Endothelial cell of umbilical vein (primary cell): ENCODE measurements at places on chromosomes 5 and 9. TPM values are rescaled to one million over a fixed set of nuclear protein-coding genes. Genes with fewer than 3 reads are reported as not detected.

DNA sequence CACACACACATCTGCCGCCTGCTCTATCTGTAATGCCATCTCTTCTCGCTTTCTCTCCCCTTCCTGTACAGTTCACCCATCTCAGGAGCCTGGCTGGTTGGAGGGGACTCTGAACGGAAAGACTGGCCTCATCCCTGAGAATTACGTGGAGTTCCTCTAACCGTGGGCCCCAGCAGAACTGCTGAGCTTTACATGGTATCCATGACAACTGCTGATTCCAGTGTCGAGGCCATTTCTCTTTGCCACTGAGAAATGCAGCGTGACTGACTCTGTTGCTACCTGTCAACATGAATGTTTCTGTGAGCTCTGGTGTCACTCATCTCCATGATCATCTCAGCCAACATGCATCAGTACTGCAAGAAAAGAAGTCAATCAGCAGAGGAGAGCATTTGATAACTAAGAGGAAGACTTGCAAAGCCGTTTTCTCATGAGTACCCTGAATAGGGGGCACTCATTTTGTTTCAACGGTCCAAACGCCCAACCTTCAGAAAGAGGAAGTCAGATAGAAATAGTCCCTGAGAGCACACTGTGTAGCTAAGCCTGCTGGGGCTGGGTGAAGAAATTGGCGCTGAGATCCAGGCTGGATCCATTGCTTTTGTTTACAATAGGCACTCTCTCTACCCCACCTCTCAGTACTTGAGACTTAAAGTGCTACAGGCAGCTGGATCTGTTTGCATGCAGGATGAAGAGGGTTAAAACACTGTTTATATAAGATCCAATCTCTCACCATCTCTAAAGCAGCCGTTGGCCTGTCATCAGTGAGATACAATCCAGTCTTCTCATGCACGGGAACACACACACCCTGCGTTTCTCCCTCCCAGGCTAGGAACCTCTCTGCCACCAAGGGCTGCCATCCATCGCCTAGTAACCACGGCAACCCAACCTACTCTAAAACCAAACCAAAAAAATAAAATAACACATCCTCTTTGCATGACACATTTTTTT is 180.9 kb downstream of the NR3C1 start:
- no peak for DNase-seq
- no peaks in the 10 kb centered on the region for H3K27me3 ChIP-seq
- peaks cover 20% of the 10 kb centered on the region for H3K4me1 ChIP-seq
- no peaks in the 10 kb centered on the region for H3K36me3 ChIP-seq
- H3K4me3 ChIP-seq = no peak overlapping the region
- no peak overlapping the region for H3K27ac ChIP-seq

GRCh38 chr5:64147849-64148441 is 17.7 kb upstream of the RNF180 start:
- peaks cover 6% of the 10 kb centered on the region for H3K27me3 ChIP-seq
- no peaks in the 10 kb centered on the region for H3K36me3 ChIP-seq
- H3K4me1 ChIP-seq = peaks cover 6% of the 10 kb centered on the region
- no peak overlapping the region for H3K4me3 ChIP-seq
- peak; percentile 60 for DNase-seq
- no peak overlapping the region for H3K27ac ChIP-seq

DNA sequence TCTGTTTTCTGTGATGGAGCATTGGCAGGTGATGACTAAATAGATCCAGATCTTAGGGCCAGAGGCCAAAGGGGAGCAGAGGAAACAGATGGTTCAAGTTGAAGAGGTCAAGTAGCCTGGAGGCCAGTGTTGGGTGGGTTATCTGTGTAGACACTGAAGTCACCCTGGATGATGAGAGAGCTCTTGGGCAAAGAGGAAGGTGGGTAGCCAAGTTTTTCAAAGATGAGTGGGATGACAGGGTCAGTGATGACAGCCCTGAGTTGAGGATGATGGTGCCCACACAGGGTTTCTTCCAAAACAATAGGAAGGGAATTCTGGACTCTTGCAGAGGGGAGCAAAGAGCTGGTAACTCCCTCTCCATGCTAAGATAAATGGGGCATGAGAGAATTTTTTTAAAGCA is 76.6 kb downstream of the CD180 start:
- DNase-seq = no peak
- peaks cover 30% of the 10 kb centered on the region for H3K36me3 ChIP-seq
- no peaks in the 10 kb centered on the region for H3K27me3 ChIP-seq
- no peak overlapping the region for H3K4me3 ChIP-seq

- DNase-seq = no peak
- H3K27ac ChIP-seq = no peak overlapping the region
- H3K4me3 ChIP-seq = no peak overlapping the region
- peaks cover 45% of the 10 kb centered on the region for H3K36me3 ChIP-seq
- peaks cover under 1% of the 10 kb centered on the region for H3K4me1 ChIP-seq
- H3K27me3 ChIP-seq = no peaks in the 10 kb centered on the region
Observed at GRCh38 chr9:133341369-133342068, 5.5 kb upstream of the SURF6 start.

- no peaks in the 10 kb centered on the region for H3K27me3 ChIP-seq
- H3K4me1 ChIP-seq = no peaks in the 10 kb centered on the region
- no peaks in the 10 kb centered on the region for H3K36me3 ChIP-seq
- DNase-seq = peak; percentile 40
Observed at GRCh38 chr5:180201051-180201987, 7.7 kb downstream of the RASGEF1C start.

DNA sequence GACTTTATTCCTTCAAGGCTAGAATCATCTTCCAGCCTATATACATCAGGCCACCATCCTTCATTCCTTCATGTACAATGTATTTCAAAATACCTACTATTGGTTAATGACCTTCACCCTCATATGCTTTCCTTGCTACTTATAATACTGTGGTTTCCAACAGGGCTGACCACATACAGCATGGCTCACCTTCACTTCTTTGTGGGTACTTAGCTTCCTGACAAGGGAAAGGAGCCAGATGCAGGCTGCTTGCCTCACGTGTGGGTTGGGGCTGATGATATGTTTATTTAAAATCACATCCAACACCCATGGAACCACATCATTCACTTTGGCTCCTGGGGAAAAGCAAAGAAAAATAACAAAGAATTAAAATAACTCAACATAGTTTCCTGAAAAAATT is 63.9 kb upstream of the OR2K2 start:
- H3K27ac ChIP-seq = no peak overlapping the region
- H3K4me1 ChIP-seq = no peaks in the 10 kb centered on the region
- no peaks in the 10 kb centered on the region for H3K27me3 ChIP-seq

DNA sequence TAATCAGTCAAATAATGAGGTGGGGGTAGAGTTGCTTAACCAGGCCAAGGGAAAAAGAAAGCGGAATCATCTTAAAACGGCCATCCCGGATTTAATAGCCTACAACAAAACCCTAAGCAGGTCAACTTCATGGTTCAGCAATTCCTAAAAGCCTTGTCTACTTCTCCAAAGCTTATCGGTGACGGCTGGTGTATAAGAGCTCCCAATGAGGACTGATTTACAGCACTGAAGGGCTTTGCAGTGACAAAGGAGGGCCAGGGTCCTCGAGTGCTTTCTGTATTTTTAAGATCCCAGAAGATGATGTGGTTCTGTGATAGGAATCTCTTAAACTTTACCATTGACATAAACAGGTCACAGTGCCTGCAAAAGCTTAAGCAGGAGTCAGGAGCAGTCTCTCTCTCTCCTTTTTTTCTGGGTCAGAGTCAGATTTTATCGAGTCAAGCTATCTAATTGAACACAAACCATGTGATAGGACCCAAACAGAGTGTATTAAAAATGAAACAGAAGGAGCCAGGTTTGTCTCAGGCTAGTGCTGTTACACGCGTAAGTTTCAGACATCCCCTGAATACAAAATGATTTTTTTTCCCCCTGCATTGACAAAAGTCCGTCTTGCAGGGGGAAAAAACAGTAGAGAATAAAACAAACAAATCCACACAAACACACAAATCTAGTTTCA is 663.6 kb upstream of the ZNF608 start:
- no peaks in the 10 kb centered on the region for H3K36me3 ChIP-seq
- no peaks in the 10 kb centered on the region for H3K27me3 ChIP-seq

DNA sequence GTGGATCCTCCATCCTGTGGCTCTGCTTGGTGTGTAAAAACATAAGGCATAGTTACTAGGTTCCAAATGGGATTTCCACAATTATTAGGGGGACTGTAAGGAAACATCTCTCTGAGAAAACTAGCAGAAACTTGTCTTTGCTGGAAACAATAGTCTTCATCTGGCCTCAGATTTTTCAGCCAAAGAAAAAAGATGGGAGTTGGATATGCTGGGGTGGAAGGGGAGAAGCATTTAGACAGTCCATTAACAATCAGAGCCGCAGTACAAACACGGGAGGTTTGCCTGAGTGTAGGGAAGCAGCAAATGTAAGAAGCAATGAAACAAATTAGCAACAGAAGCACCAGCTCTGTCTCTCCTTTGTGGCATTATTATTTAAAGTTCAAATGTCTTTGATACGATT is 402.7 kb upstream of the ZNF608 start:
- DNase-seq = no peak
- no peaks in the 10 kb centered on the region for H3K27me3 ChIP-seq
- no peaks in the 10 kb centered on the region for H3K36me3 ChIP-seq
- H3K4me1 ChIP-seq = peaks cover 5% of the 10 kb centered on the region
- no peak overlapping the region for H3K27ac ChIP-seq

- no peak overlapping the region for H3K4me3 ChIP-seq
- H3K36me3 ChIP-seq = no peaks in the 10 kb centered on the region
- H3K4me1 ChIP-seq = no peaks in the 10 kb centered on the region
- no peaks in the 10 kb centered on the region for H3K27me3 ChIP-seq
Observed at GRCh38 chr9:98935071-98935505, 8.6 kb upstream of the COL15A1 start.

DNA sequence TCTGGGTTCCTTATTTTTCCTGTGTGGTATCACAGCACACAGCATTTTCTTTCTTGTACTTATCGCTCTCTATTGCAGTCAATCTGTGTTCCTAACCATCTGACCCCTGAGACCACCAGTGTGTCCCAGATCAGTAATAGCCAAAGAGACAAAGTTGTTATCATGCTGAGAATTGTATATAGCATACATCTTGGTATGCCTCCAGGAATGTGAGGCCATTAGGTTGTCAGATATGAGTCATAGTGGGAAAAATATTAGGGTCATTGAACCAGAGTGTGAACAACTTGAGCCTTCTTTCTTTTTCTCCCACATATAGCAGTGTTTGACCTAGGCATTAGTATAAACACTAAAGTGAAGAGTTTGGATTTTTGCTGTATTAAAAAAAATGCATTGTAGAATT is 106.3 kb downstream of the NDUFAF2 start:
- H3K4me3 ChIP-seq = no peak overlapping the region
- H3K27me3 ChIP-seq = no peaks in the 10 kb centered on the region
- DNase-seq = peak; percentile 83
- H3K36me3 ChIP-seq = no peaks in the 10 kb centered on the region
- H3K27ac ChIP-seq = peak overlapping the region; percentile 31

GRCh38 chr9:108392877-108393276 is 462.9 kb downstream of the ACTL7B start:
- H3K4me1 ChIP-seq = no peaks in the 10 kb centered on the region
- H3K27me3 ChIP-seq = no peaks in the 10 kb centered on the region
- H3K4me3 ChIP-seq = no peak overlapping the region
- DNase-seq = no peak

GRCh38 chr9:136372561-136373299 is 739 bp downstream of the CARD9 start:
- H3K27me3 ChIP-seq = no peaks in the 10 kb centered on the region
- H3K4me3 ChIP-seq = no peak overlapping the region
- no peaks in the 10 kb centered on the region for H3K4me1 ChIP-seq
- DNase-seq = peak; percentile 12
- no peak overlapping the region for H3K27ac ChIP-seq

DNA sequence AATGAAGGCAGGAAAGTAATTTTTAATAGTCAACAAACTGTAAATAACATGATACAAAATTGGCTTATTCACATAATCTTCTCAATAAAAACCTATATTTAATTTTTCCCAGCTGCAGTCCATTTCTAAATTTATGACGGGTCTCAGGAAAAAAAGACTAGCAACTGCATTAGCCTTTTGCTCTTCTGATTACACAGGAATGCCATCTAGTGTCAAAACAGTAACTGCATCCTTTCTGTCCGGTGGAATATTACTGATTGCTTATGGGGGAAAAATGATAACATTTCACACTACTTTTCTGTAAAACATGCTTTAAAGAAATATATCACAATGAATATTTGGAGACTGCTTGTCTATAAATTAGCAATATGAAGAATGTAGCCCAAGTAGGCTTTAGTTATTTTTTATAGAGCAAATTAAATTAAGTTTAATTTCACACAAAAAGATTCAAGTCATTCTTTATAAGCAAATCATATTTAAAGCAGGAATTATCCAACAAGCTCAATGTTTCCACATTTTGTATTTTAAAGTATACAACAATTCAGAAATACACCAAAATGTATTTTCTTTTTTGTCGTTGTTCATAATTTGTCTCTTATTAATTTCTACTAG is 534.7 kb downstream of the CDH10 start:
- H3K27ac ChIP-seq = no peak overlapping the region
- H3K27me3 ChIP-seq = no peaks in the 10 kb centered on the region
- H3K4me1 ChIP-seq = no peaks in the 10 kb centered on the region
- no peaks in the 10 kb centered on the region for H3K36me3 ChIP-seq

DNA sequence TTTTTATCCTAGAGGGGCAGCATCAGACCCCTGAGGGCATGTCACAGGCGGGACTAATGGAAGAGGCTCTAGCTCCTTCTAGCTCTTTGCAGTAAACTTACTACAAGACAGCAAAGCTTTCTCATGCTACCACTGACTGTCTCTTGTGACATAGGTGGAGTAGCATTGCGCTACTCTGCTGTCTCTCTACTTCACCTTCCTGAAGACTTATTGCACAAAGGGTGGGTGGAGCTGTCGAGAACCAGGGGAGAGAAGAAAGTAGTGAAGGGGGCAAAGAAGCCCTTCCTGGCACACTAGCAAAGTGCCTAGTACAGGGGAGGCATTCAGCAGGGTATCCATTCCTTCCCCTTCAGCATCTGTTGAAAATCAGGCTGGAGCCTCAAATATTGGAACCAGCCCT is 36.1 kb upstream of the NEK6 start:
- H3K4me3 ChIP-seq = no peak overlapping the region
- H3K27me3 ChIP-seq = no peaks in the 10 kb centered on the region
- no peak for DNase-seq
- no peak overlapping the region for H3K27ac ChIP-seq
- H3K36me3 ChIP-seq = no peaks in the 10 kb centered on the region

- H3K36me3 ChIP-seq = no peaks in the 10 kb centered on the region
- H3K4me1 ChIP-seq = peaks cover 28% of the 10 kb centered on the region
- DNase-seq = peak; percentile 56
Observed at GRCh38 chr9:134642385-134643181, 980 bp downstream of the COL5A1 start.

DNA sequence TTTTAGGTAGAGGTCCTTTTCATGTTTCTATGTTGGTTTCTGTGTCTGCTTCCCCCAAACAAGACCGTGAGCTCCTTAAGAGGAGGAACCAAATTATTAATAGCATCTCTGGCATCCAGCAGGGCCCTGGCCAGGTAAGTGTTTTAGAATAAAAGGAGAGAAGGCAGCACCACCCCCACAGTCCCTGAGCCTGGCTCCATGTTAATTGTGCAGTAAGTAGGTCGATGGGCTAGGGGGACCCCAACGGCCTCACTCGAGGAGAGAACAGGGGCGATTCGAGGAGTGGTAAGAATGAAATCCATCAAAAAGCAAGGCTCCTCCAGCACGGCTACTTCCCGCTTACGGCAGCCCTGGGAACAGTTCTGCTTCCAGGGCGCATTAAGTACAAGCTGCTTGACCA is 67.0 kb downstream of the GABBR2 start:
- H3K4me3 ChIP-seq = no peak overlapping the region
- H3K27me3 ChIP-seq = no peaks in the 10 kb centered on the region
- H3K4me1 ChIP-seq = no peaks in the 10 kb centered on the region
- no peak for DNase-seq
- H3K36me3 ChIP-seq = no peaks in the 10 kb centered on the region

PCDHB4 gene
- 0.21 TPM in 1 of 2 replicates, not detected in the other for total RNA-seq

NME5 gene
- total RNA-seq = 1.4 and 1.5 TPM in 2 replicates

MFAP3 gene
- total RNA-seq = 31.7 and 35.3 TPM in 2 replicates

PCDHB3 gene
- total RNA-seq = not detected in 2 replicates

SLC6A7 gene
- total RNA-seq = not detected in 2 replicates

GFI1B gene
- total RNA-seq = not detected in 2 replicates

HCN1 gene
- not detected in 2 replicates for total RNA-seq
